ENCODE measurements at places on chromosomes 1 and 21.
A peak's percentile ranks its signal among the peaks of the same experiment; 100 is the strongest.

- no peaks in the 10 kb centered on the region for H3K36me3 ChIP-seq
- H3K27me3 ChIP-seq = no peaks in the 10 kb centered on the region
- peak; percentile 85 for DNase-seq
- H3K4me3 ChIP-seq = peak within 1 kb of the TSS; percentile 98
- peaks cover 15% of the 10 kb centered on the region for H3K4me1 ChIP-seq
- peak within 1 kb of the TSS; percentile 99 for H3K27ac ChIP-seq
Measured at GRCh38 chr1:51616903-51617708, at the start of gene OSBPL9. Gene OSBPL9 (plus strand): TSS chr1:51617092. CDS start chr1:51617111, 19 bp downstream.

- no peaks in the 10 kb centered on the region for H3K36me3 ChIP-seq
- no peak overlapping the region for H3K27ac ChIP-seq
- H3K4me3 ChIP-seq = no peak overlapping the region
- H3K4me1 ChIP-seq = no peaks in the 10 kb centered on the region
Measured at GRCh38 chr1:106793651-106794050, 262.8 kb upstream of the PRMT6 start.

DNA sequence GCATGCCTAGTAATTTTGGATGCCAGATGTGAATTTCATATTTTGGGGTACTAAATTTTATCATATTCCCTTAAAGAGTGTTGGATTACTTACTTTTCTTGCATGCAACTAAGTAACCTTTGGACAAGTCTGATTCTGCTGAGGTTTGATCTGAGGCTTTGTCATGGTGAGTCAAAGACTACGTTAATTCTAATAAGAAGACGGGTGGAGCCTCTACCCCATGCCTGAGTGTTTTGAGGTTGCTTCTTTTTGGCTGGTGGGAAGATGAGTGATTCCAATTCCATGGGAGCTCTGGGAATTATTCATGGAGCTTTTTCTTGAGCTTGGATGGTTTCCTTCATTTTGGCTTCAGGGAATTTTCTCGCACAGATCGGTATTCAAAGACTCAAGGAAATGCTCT, 11.6 kb upstream of the PCP4 start:
- DNase-seq = no peak
- peaks cover 9% of the 10 kb centered on the region for H3K36me3 ChIP-seq
- H3K4me1 ChIP-seq = peaks cover 21% of the 10 kb centered on the region
- no peak overlapping the region for H3K4me3 ChIP-seq
- H3K27ac ChIP-seq = no peak overlapping the region
- H3K27me3 ChIP-seq = no peaks in the 10 kb centered on the region

- H3K36me3 ChIP-seq = no peaks in the 10 kb centered on the region
- peak; percentile 8 for DNase-seq
- no peak overlapping the region for H3K4me3 ChIP-seq
- no peak overlapping the region for H3K27ac ChIP-seq
- H3K27me3 ChIP-seq = no peaks in the 10 kb centered on the region
Measured at GRCh38 chr1:3672971-3673361, 20.6 kb downstream of the TP73 start.

DNA sequence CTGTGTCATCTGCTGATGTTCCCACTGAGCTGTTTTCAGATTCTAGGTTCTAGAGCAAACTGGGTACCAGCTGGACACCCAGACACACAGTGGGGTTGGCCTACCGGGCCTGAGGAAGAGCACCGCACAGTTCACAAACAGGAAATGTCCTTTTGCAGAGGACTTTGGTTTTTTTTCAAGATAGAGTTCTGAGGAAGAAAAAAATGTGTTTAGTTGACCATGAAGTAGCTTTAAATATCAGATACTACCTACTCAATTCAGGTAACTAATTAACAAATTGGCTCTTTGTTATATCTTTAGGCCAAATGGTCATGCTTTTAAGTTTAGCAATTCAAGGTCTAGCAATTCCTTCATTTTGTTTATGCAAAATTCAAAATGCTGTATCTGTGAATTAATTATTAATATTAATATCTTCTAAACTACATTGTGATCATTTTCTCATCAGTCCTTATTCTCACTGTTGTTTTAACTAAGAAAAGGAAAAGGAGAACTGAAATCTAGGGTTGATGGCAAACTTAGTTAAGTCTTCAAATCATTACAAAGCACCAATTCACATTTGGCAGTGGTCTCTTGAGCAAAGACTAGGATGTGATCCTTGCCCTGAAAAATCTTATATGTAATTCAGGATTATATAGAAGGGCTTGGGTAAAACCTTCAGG, 17.2 kb upstream of the NCF2 start:
- H3K36me3 ChIP-seq = no peaks in the 10 kb centered on the region
- no peak for DNase-seq
- no peak overlapping the region for H3K4me3 ChIP-seq
- H3K27me3 ChIP-seq = no peaks in the 10 kb centered on the region

DNA sequence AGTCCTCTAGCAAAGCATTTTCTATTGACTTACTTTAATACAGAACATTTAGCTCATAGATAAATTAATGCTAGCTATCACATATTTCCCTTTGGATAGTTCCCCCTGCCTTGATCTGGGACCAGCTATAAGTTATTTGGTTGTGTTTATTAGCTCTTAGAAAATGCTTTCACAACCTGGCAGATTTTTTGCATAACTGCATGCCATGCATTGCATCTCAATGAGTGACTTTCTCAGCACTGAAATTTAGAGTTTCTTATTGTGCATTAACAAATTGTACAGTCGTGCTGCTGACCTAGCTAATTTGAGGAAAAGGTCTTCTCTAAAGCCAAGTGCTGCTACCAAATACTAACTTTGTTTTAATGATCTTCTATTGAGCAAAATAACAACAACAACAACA, 164.8 kb downstream of the PLPPR5 start:
- H3K36me3 ChIP-seq = no peaks in the 10 kb centered on the region
- H3K27ac ChIP-seq = no peak overlapping the region
- H3K27me3 ChIP-seq = no peaks in the 10 kb centered on the region
- no peak for DNase-seq

All from WTC11 (cell line).